ENCODE measurements at places on chromosomes 4 and X. TPM values are rescaled to one million over a fixed set of nuclear protein-coding genes. Genes with fewer than 3 reads are reported as not detected.

Gene GPC4
- total RNA-seq, result 1.2 TPM

Gene FAM53A
- total RNA-seq, result 0.82 TPM

Gene UGT2B17
- total RNA-seq, result not detected

Gene SLC38A5
- total RNA-seq, result 25.3 TPM

Gene PLXNA3
- 14.7 TPM for total RNA-seq

Gene HERC5
- 2.4 TPM for total RNA-seq

Gene SPANXA1
- total RNA-seq, result not detected

Gene MAGED2
- 246 TPM for total RNA-seq

Gene XAGE2
- total RNA-seq, result not detected

Gene TMEM47
- total RNA-seq, result 42.4 TPM

Gene NPNT
- 60.3 TPM for total RNA-seq

Gene ADRA2C
- 3.7 TPM for total RNA-seq

Gene ABHD18
- total RNA-seq, result 17.1 TPM

Gene C4orf51
- total RNA-seq, result not detected

Gene SUPT20HL2
- total RNA-seq, result not detected

Gene TMEM271
- total RNA-seq, result 15.9 TPM

Gene XKRX
- total RNA-seq, result not detected

Gene ARX
- total RNA-seq, result 6.1 TPM

Gene GLUD2
- total RNA-seq, result 1.2 TPM

Gene WDR17
- total RNA-seq, result 63.6 TPM

Gene UNC5C
- 14.3 TPM for total RNA-seq

Gene SLC25A43
- total RNA-seq, result 2.4 TPM

Gene NSUN7
- 11.0 TPM for total RNA-seq

Gene FRMD7
- total RNA-seq, result 0.41 TPM

Gene CLNK
- not detected for total RNA-seq

Gene TMPRSS11F
- total RNA-seq, result not detected

Gene FOXO4
- total RNA-seq, result 3.7 TPM

Gene IBSP
- total RNA-seq, result not detected

Gene NR0B1
- total RNA-seq, result 0.41 TPM

Gene GUCY1B1
- 66.9 TPM for total RNA-seq

Gene ENPEP
- total RNA-seq, result 2.0 TPM

Gene RTL3
- not detected for total RNA-seq

Gene SPIN3
- 31.8 TPM for total RNA-seq

Gene XPNPEP2
- under 0.01 TPM for total RNA-seq

Gene FGFBP2
- not detected for total RNA-seq

Gene FGFBP1
- total RNA-seq, result not detected

Gene CSAG2
- not detected for total RNA-seq

Gene AGTR2
- total RNA-seq, result not detected

Gene PPP2R2C
- 46.9 TPM for total RNA-seq

Gene GSX2
- 3.3 TPM for total RNA-seq

Gene PNCK
- total RNA-seq, result 18.3 TPM

Gene FOXP3
- total RNA-seq, result not detected

Gene CXCL5
- not detected for total RNA-seq

Gene USP17L15
- not detected for total RNA-seq

Gene DOCK11
- total RNA-seq, result 26.1 TPM

Gene USP38
- total RNA-seq, result 20.0 TPM

Data from frontal cortex (tissue), 4 donors.